ENCODE measurements at places on chromosomes 11 and 22.

DNA sequence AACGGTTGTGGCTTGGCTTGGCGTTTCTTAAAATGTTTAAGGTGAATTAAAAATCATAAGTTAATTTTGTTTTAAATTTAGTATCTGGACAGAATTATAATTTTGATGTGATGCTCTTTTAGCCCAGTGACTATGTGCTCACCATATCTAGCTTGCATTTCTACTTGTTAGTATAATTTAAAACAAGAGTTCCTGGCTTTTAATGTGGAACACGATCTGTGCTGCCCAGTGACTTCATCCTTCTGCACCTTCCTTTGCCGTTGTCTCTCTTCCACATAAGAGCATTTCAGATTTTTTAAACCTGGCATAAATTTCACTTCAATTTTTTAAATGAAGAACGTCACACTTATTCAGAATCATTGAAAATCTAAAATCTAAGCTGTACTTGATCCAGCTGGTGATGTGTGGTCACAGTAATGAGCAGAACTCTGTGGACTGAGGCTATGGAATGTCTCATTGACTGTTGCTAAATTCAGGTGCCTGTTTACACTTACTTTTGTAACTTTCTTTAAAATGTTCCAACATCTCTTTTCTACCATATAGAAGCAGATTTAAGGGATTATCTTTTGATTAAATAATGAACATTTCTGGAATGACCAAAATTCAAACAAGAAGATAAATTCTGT is 75.4 kb upstream of the ADSL start:
- DNase-seq: no peak

GRCh38 chr11:134124660-134125451 is 56.0 kb downstream of the JAM3 start:
- no peak for DNase-seq

GRCh38 chr22:46414704-46415103 is 79.2 kb downstream of the TRMU start:
- DNase-seq: no peak

DNA sequence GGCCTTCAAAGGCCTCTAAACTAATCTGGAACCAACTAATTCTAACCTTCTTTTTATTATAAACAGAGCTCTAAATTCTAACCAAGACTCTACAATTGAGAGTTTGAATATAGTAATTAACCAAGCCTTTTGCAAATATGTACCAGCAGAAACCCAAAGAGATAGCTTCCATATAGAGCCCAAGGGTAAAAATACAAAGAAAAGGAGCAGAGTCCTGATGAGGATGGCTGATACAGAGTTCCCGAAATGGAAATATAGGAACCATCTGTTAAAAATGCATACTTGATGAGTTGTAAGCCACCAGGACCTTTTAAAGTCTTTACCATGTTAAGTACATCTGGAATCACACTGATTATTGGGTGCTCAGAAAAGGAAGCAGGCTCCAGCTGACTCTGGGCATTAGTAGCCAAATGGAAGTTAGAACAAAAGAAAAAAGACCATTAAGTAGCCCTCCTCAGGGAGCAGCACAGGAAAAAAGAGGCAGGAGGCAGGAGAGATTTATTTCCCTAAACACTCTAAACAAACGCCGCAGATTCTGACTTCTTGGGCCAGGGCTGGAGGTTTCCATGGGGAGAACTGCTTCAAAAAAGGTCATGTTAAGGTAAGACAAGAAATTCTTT is 463.1 kb upstream of the FAT3 start:
- no peak for DNase-seq

GRCh38 chr22:42321908-42322561 is 51.6 kb upstream of the TCF20 start:
- DNase-seq: no peak

GRCh38 chr22:30564761-30565119 is 9.7 kb downstream of the GAL3ST1 start:
- no peak for DNase-seq

DNA sequence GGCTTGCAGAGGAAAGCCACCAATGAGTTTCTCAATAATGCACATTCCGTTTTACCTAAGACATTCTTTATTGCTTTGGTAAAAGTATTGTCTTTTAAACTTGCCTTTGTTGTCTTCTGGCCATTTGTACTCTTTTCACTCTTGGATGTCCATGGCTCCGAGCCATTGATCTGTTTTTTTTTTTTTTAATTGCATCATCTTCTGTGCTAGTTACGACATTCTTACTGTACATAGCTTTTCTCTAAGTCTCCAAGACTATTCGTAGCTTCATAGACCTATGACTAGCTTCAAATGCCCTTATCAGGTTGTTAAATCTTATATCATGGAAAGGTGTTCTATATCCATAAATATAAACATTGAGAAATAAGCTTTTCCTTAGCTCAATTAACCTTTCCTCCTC is 1522.6 kb downstream of the FAM181B start:
- DNase-seq: no peak

GRCh38 chr11:42034826-42035225 is 575.4 kb upstream of the LRRC4C start:
- DNase-seq: no peak

DNA sequence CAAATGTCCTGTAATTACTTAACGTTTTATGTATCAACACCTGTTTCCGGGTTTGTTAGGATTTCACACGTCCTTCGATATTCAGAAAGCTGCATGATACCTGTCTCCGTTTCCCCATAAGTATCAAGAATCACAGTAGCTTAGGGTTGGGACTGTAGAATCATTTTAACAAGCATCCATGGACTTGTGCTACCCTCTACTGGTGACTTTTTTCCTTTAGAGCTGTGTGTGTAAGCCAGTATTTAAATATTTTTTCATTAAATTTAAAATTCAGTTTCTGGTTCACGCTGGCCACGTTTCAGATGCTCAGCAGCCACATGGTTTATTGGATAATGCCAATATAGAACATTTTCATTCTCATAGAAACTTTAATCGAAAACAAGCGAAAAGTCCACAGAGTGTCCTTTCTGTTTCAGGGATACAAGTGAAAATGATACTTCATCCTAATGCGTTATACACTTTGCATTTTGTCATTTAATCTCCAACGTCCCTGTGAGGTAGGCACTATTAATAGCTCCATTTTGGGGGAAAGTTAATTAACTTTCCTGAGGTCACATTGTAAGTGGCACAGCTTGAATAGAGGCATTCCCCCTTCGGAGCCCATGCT is 61.5 kb upstream of the SLC25A18 start:
- no peak for DNase-seq

GRCh38 chr11:74678041-74678440 is 53.2 kb downstream of the CHRDL2 start:
- no peak for DNase-seq

DNA sequence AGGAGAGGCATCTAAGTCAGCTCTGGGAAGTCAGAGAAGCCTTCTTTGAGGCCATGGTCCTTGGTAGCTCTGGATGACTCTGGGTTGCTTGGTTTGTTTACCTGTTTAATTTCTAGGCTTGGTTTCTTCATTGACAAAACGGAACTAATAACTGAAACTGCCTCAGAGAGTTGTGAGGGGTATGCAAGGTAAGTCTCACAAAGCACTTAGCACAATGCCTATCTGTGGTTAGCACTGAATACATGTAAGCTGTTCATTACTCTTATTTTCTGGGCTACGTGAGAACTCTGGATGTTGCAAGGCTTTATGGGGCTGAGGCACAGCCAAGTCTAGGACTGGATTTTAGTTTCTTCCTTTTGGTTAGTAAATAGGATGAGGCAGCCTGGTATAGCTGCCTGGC is 225.8 kb upstream of the NCAM1 start:
- no peak for DNase-seq

DNA sequence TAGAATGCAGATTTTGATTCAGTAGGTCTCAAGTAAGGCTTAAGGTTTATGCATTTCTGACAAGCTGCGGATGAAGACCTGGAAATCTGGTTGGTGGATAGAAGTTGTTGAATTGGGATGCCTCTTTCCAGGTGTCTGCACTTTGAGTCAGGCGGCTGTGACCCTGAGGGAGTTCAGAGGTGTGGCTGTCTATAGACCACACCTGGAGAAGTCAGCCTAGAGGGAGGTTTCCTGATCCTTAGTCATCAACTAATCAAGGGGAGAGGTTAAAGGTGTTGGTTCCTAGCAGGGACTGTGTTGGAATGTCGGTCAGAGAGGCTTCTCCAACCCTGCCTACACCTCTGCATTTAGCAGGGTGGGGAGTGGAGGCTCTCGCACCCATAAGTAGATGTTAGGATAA is 8.0 kb downstream of the GLB1L2 start:
- no peak for DNase-seq

DNA sequence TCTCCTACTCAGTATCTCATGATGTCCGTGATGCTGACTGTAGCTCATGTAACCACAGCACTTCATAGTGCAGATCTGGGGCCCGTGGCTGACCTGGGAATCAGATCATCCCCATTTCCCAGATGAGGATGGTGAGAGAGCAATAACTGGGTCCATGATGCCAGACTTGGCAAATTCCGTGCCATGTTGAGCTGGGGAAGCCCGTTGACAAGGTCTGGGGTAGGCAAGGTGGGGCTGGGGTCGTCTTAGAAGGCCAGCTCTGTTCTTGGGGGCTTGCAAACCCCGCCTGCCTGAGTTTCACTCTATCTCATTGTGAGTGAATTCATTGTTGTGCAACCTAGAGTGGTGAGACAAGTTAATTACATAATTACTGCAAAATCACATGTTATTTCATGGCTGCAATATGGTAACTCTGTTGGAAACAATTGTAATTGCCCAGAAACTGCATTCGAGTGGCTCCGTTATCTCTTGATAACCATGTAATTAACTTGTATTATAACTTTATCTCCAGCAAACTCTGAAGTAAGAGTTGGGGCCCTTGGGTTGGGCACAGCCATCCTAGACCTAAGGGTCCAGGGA is 41.7 kb downstream of the LMO1 start:
- no peak for DNase-seq

- no peak for DNase-seq
Observed at GRCh38 chr22:33917744-33918406, 2.4 kb downstream of the LARGE1 start.

- no peak for DNase-seq
Observed at GRCh38 chr11:76493626-76494539, 49.1 kb downstream of the EMSY start.

- DNase-seq: no peak
Observed at GRCh38 chr11:23391031-23391430, 530.8 kb upstream of the CCDC179 start.

DNA sequence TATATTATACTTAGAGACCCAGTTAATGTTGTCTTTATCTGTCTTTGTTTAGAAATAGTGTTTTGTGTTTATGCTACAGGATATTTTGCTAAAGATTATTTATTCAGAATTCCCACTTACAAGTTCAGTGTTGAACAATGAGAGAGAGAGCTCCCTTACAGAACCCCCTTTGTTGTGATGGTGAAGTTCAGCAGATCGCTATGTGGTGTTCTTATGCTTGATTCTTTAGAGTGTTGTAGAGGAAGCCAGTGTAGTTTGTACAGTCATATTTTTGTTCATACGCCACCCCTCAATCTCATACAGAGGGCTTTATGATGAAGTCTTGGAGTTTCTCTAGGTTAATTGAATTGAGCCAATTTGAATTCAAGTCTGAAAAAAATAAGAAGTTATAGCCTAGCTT is 150.2 kb downstream of the TMEM135 start:
- no peak for DNase-seq

- DNase-seq: no peak
Observed at GRCh38 chr11:398826-399225, 4.8 kb downstream of the PKP3 start.

DNA sequence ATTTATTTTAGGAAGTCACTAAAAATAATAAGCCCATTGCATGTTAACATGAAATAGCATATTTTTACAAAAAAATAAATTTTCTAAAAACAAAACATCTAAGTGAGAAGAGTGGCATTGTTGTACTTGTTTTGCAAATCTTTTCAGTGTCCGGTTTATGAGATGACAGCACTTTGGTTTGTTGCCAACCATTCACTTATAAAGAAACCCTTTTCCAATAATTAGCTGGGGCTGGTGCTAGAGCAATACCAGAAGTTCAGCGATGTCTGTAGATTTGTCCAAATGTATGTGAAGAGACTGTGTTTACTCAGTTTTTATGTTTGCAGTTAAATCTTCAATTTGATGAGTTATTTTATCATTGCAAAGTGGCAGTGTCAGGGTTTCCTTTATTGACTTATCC is 22.1 kb upstream of the KRTAP5-7 start:
- no peak for DNase-seq

DNA sequence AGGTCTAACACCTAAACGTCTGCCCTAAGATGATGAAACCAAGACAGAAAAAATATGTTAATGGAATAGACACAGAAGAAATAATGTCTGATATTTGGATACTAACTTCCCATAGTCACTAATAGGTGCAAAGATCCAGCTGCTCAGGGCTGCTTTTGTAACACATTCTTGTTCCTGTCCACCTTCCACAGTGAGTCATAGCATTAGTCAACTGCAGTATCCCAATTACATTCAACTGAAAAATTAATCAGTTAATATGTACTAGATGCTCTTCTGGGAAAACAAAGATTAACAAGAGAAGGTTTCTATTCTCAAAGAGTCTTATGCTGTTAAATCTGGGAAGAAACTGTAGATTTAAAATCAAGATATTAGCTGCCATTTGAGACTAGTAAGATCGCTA is 47.6 kb downstream of the HEPHL1 start:
- DNase-seq: no peak

DNA sequence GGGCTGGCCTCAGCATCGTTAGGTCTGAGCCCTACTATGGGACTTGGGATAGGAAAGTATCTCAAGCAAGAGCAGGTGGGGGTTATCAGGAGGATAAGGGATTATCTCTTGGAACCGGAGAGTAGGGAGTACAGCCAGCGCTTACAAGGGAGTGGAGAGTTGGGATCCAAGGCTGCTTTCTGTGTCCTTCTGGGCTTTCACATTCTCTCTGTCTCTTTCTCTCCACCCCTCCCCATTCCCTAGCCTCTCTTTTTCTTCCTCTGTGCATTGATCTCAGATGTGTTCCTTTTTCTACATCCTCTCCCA is 170.2 kb downstream of the BUD13 start:
- peak; percentile 19 for DNase-seq

DNA sequence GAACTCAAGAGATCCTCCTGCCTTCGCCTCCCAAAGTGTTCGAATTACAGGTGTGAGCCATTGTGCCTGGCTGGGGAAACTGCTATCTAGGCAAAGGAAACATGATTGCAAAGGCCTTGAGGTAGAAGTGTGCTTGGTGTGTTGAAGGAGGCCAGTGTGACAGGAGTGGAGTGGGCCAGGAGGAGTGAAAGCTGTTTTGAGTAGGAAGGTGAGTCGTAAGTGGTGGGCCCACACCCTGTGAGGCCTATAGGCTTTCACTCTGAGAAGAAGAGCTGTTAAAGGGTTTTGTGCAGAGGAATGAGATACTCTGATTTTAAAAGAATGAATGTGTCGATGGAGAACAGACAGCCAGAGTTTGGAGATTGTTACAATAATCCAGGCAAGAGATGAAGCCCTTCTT is 43.4 kb downstream of the WEE1 start:
- no peak for DNase-seq

DNA sequence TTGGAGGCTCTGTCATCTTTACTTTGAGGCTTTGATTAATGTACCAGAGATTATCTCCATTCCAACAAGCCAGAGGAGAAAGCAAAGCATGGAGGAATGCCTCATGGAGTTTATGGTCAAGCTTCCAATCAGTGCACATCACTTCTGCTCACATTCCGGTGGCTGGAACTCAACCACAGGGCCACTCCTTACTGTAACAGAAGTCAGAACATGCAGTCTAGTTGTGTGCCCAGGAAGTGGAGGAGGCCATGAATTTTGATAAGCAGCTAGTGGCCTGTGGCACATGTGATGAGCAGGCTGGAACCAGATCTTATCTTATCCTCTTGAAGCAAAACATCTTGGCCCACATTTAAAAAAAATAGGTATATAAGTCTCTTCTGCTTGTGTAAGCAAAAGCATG is 258.9 kb upstream of the ARHGAP20 start:
- no peak for DNase-seq

Data from ascending aorta (tissue), 2 donors.